CD4-positive, CD25-positive, alpha-beta regulatory T cell (primary cell): ENCODE measurements at places on chromosomes 4 and X.

DNA sequence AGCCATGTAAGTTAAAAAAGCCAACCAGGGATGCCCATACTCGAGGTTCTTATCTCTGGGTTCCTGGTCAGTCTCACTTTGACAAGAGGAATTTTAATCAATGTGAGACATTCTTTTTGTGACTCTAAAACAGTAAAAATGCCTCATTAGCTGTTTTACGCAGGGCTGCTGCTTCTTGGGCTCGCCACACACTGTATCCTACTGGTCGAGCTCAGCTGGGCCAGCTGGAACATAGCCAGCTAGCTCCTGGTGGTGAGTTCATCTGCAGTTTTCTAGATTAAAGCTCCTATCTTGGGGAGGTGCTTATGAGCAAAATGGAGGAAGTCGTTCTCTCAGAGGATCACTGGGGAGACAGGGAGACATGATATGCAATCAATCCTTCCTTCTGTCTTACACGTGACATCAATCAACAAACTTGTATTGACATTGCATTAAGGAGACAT is 55.9 kb upstream of the LEF1 start:
- no peak for DNase-seq

GRCh38 chrX:96685210-96686099 is 813 bp downstream of the DIAPH2 start:
- peak; percentile 55 for DNase-seq

DNA sequence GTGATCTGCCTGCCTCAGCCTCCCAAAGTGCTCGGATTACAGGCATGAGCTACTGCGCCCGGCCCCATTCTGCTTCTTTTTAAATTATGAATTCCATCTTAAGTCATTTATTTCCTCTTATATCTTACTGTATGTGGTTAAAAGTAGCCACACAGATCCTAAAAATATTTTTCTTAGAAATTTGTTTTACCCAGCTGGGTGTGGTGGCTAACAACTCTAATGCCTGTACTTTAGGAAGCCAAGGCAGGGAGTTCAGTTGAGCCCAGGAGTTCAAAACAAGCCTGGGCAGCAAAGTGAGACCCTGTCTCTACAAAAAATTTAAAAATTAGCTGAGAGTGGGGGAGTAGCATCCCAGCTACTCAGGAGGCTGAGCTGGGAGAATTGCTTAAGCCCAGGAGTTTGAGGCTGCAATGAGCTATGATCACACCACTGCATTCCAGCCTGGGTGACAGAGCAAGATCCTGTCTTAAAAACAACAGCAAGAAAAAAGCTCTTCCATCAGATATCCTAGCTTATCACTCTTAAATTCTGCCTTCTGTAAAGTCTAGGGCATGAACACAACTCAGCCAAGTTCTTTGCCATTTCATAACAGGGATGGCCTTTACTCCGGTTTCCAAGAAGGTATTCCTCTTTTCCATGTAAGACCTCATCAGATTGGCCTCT is 15.1 kb upstream of the AFF1 start:
- no peak for DNase-seq

- no peak for DNase-seq
Measured at GRCh38 chr4:96205143-96205936, 365.4 kb downstream of the PDHA2 start.

- no peak for DNase-seq
Measured at GRCh38 chrX:110145311-110145710, 142.4 kb downstream of the TMEM164 start.
